Femur (tissue), 1 donor: ENCODE measurements at places on chromosomes 16 and 17.

- DNase-seq = no peak
These were observed 588.7 kb downstream of the CDH13 start for GRCh38 chr16:83215406-83216001.

GRCh38 chr16:31354394-31355291 is at the start of gene ITGAX:
Gene ITGAX, plus strand, starts transcription at chr16:31355176. Its CDS starts 79 bp downstream, at chr16:31355255.
- DNase-seq = peak; percentile 49

GRCh38 chr17:72692676-72693075 is 399.8 kb downstream of the SLC39A11 start:
- DNase-seq = peak; percentile 56

- no peak for DNase-seq
These were observed 4.0 kb upstream of the SCRN2 start for GRCh38 chr17:47844814-47845715.

GRCh38 chr16:3095869-3096268 is 3.2 kb downstream of the ZSCAN10 start:
- DNase-seq = no peak

DNA sequence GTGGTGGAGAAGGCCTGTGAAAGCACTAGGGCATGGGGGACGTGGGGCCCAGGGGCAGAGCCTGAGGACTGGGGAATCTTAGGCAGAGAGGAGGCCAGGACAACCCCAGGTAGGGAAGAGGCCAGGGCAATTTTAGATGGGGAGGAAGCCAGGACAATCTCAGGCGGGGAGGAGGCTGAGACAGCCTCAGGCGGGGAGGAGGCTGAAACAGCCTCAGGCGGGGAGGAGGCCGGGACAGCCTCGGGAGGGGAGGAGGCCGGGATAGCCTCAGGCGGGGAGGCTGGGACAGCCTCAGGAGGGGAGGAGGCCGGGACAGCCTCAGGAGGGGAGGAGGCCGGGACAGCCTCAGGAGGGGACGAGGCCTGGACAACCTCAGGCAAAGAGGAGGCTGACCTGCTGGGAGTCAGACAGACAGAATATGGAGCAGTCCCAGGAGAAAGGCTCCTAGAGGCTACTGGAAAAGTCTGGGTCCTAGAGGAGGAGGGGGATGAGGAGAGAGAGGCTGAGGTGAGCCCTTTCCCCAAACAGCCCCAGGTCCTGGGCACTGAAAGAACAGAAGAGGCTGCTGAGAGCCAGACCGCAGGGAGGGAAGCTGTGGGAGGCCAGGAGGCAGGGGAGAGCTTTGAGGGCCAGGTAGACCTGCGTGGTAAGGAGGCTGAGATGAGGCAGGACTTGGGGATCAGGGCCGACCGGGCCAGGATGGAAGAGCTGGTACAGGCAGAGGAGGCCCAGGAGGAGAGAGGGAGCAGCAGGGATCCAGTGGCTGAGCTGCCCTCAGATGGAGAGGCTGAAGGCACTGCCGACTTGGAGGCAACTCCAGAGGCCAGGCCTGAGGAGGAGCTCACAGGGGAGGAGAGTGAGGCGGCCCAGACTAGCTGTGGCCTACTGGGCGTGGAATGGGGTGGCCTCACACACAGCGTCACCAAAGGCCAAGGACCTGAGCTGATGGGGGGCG is 1.6 kb downstream of the APOBR start:
- no peak for DNase-seq

DNA sequence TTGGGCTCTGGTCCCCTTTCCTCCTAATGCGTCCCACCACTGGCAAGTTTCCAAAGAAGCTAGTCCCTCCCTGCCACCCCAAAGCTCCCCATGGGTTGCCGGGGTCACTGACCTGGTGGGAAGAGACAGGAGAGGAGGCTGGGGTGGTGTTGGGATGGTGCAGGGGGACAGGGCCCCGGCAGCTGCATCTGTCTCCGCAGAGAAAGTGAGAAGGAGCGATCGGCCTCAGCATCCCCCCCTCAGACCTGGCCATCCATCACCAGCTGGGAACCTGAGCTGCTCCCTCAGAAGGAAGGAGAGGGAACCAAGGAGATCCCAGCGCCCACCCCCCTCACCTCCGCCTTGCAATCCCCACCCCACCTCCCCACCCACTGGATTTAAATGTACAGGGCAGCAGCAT is 3.3 kb downstream of the ETV4 start:
- no peak for DNase-seq

DNA sequence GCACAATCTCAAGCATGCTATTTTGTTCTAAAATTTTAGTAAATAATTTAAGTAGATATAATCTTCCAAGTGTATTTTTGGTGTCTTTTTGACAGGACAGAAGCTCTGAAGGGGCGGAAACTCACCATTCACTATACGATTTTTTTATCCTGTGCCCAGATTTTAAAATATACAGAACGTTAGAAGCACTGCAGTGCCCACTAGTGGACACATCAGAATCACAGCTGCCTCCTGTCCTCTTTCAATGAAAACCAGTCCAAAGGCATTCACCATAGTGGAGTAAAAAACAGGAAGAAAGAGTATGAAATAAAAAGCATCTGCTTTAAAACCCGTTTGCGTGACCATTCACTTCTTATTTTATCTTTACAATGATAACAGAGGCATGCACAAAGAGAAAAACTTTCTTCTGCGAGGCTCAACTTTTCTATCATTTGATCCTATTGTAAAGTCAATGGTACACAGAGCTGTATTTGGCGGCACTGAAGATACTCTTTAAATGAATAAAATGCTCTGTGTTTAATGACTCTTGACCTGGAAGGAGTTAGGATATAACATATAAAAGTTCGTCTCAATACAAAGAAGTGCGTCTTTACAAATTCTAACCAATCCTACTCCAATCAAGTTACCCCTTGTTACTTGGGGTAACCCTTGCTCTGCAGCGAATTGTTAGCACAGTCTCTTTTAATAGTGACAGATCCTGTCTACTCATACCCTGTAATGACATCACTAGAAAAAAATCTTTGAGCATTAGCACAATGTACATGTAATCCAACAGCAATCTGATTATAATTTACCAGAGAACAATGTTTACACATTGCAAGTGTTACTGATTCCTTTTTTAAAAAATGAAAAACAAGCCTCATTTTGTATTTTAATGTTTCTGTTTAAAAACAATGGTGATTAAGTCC is 339.8 kb upstream of the PSMD7 start:
- DNase-seq = peak; percentile 74

GRCh38 chr17:81217491-81217890 is 5.3 kb downstream of the CEP131 start:
- no peak for DNase-seq

GRCh38 chr17:13981881-13982280 is 87.4 kb upstream of the COX10 start:
- DNase-seq = no peak

DNA sequence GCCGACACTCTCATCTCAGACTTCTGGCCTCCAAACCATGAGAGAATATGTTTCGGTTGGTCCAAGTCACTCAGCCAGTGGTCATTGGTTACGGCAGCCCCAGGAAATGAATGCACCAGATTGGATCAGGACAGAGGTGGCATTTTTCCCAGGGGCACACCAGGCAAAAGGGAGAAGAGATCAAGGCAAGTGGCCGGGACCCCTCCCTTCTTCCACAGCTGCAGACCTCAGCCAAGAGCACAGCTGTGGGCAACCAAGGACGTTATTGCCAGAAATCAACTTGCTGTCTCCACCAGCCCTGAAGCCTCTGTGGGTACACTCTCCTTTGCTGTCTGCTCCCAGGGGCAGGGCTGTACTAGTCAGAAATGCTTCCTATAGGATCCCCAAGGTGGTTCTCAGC is 20.7 kb downstream of the LRRC75A start:
- DNase-seq = no peak

- no peak for DNase-seq
These were observed 383.1 kb downstream of the KCNJ2 start for GRCh38 chr17:70552230-70552981.

GRCh38 chr17:49316889-49317675 is 45.0 kb downstream of the ZNF652 start:
- no peak for DNase-seq

- no peak for DNase-seq
These were observed 9.8 kb downstream of the DUSP3 start for GRCh38 chr17:43768943-43769342.

DNA sequence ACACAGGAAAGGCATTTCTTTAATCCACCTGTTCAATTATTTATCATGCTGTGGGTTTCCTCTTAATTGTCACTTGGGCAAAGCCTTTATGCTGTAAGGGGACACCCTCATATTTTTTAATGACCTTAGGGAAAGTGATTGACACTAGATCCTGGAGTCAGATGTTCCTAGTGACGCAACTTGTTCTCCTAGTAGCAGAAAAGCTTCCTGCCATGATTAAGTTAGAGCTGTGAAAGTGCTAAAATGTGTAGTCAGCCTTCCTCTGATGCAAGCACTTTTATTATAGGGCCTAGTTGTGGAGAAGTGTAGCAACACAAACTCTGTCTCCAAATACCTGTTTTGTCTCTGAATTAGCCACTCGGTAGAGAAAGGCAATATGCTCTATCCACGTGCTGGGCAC is 12.3 kb downstream of the TMEM100 start:
- no peak for DNase-seq

GRCh38 chr16:81492965-81493754 is 48.6 kb downstream of the CMIP start:
- DNase-seq = no peak

GRCh38 chr17:59331929-59332748 is 684 bp downstream of the YPEL2 start:
- DNase-seq = peak; percentile 74

DNA sequence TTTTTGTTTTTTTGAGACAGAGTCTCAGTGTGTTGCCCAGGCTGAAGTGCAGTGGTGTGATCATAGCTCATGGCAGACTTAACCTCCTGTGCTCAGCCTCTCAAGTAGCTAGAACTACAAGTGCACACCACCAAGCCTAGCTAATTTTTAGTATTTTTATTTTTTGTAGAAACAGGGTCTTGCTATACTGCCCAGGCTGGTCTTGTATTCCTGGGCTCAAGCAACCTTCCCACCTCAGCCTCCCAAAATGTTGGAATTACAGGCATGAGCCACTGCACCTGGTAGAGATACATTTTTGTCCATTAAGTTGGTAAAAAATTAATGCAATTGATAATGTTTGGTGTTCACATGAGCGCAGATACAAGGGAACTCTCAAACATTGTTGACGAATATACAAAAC is 22.2 kb upstream of the SRCIN1 start:
- DNase-seq = no peak

GRCh38 chr17:71304498-71305158 is 816.2 kb upstream of the SOX9 start:
- no peak for DNase-seq

DNA sequence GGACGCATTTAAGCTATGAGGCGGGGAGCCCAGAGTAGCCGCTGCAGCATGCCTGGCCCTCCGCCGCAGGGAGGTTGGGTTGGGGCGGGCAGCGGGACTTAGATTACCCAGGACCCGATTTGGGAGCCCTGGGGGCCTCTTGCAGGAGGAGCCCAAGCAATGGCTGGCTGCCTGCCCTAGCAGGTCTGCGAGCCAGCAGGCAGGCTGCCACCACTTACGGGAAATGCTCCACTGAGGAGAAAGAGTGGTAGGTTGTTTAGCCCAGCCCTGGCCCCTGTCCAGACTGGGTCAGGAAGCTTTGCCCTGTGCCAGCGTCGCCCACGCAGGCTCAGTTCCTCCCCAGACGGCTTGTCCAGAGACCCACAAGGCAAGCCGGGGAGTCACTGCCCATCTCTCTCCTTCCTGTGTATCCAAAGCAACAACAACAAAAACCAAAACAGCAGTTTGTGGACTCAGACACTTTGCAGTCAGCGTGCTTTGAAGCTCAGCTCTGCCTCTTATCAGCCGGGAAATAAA is 10.3 kb upstream of the TVP23A start:
- peak; percentile 96 for DNase-seq

DNA sequence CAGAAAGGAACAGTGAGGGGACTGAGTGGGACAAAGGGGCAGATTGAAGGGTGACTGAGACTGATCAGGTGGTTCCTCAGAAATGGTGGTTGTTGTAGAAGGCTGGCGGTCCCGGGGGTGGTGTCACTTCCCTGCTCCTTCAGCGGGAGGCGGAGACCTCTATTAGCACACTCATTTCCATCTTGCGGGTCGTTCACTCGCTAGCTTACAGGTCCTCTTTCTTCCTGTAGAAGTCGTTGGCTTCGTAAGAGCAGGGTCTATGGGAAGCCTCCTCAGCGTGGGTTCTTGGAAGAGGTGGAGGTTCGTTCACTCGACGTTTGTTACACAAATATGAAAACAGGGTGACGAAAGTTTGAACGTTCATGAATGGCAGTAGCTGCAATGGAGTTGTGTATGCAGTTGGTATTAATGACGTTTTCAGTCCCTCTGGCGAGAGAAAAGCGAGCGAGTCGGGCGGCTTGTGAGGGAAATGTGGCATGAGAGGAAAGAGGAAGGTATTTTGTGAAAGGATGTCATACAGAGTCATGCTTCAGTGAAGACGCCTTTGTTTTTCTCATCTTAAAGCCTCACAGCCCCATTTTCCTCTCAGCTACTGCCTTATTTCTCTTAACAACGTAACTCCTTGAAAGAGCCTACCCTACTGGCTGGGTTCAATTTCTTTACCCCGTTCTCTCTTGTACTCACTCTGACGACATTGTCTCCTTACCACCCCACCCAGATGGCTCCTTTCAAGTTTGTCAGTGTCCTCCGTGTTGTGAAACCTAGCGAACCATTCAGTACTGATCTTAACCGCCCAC is 667 bp downstream of the EFCAB13 start:
- peak; percentile 86 for DNase-seq

GRCh38 chr16:56450275-56450985 is 702 bp downstream of the NUDT21 start:
- DNase-seq = no peak

DNA sequence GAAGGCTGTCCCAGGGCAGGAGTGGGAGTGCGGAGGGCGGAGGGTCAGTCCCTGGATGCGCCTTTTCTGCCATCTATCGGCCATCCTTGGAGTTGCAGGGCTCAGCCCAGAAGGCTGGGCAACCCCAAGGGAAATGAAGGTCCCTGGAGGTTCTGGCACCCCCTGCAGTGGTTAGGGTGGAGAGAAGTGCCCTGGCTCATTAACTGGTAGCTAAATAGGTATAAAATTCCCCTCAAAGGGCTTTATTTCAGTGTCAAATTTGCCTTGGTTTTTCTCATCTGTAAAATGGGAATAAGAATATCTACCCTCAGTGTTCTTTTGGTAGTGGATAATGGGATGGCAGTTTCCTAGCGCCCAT is 22.4 kb downstream of the C17orf75 start:
- DNase-seq = peak; percentile 71

- DNase-seq = peak; percentile 22
These were observed 65.0 kb downstream of the TBC1D16 start for GRCh38 chr17:79970576-79971068.
